ENCODE measurements at places on chromosomes 16 and 17.

DNA sequence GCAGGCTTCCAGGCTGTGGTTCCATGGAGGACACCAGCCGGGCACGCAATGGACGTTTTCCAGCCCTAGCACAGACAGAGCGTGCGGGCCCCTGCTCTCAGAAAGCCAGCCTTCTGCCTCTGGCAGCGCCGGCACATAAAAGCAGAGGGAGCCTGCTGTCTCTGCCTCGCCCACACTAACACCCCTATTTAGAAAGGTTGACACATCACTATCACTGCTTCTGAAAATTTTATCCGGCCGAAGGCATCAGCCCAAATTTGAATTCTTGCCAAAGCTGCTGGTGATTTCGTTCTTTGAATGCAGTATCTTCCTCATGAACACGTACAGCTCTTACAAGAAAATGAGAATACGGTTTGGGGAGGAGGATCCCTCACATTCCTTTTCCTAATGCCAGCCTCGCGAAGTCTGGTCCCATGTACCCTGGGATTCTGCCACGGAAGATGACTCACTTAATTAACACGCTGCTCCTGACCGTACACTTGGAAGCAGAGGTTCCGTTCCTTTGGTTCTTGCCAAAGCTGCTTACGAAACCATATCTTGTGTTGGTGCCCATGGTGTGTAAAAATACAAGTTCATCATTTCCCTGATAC lies 1.3 kb upstream of the RAB11FIP3 start:
- peak overlapping the region; percentile 50 for H3K27ac ChIP-seq
- H3K36me3 ChIP-seq: peaks cover 17% of the 10 kb centered on the region
- DNase-seq: no peak

DNA sequence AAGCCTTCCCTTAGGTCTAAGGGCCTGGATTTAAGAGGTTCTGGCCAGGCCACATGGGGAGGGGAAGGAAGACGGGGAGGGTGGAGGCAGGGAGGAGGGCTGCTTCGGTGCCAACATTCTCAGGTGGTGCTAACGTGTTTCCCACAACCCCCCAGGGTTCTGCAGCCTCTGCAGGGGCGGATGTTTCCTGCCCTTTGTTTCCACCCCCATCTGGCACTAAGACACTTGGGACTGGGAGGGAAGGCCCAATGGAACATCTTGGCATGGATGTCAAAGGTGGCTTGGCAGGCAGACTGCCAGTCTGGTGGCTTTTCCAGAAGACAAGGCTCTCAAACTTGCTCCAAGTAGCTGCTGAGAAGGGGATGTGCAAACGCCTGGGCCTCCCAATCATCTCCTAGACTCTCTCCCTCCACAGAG lies 12.7 kb downstream of the HIC1 start:
- peaks cover 93% of the 10 kb centered on the region for H3K36me3 ChIP-seq
- DNase-seq: no peak
- H3K4me3 ChIP-seq: peak overlapping the region; percentile 68
- no peaks in the 10 kb centered on the region for H3K27me3 ChIP-seq

DNA sequence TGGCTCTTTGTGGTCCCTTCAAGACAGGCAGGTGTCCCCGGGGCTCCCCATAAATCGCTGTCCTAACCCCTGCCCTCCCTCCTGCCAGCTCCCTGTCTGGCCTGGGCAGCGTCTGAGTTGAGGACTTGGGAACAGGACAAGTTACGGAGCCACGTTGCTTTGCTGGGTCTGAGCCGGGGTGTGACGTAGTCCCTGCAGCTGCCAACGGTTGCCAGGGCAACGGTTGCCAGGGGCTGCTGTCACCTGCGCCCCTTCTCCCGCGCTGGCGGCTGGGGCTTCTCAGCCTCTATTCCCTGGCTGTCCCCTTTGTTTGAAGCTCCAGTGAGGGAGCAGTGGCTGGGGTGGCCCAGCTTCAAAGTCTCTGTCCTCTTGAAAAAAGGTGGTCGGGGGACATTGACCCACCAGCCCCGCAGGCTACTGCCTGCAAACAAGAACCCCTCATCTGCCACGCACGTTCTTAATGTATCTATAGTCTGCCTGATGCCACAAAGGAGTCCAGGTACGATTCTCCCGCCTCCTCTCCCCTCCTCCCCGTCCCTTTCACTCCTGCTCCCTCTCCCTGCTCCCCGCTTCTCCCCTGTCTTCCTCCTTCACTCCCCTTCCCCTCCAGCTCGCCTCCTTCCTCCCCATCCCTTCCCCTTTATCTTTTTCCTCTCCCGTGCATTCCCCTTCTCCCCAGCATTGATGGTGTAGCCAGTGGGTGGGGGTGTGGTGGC lies 10.9 kb downstream of the ADGRG1 start:
- no peaks in the 10 kb centered on the region for H3K36me3 ChIP-seq
- H3K27me3 ChIP-seq: peaks cover 19% of the 10 kb centered on the region
- H3K4me1 ChIP-seq: no peaks in the 10 kb centered on the region
- DNase-seq: no peak

DNA sequence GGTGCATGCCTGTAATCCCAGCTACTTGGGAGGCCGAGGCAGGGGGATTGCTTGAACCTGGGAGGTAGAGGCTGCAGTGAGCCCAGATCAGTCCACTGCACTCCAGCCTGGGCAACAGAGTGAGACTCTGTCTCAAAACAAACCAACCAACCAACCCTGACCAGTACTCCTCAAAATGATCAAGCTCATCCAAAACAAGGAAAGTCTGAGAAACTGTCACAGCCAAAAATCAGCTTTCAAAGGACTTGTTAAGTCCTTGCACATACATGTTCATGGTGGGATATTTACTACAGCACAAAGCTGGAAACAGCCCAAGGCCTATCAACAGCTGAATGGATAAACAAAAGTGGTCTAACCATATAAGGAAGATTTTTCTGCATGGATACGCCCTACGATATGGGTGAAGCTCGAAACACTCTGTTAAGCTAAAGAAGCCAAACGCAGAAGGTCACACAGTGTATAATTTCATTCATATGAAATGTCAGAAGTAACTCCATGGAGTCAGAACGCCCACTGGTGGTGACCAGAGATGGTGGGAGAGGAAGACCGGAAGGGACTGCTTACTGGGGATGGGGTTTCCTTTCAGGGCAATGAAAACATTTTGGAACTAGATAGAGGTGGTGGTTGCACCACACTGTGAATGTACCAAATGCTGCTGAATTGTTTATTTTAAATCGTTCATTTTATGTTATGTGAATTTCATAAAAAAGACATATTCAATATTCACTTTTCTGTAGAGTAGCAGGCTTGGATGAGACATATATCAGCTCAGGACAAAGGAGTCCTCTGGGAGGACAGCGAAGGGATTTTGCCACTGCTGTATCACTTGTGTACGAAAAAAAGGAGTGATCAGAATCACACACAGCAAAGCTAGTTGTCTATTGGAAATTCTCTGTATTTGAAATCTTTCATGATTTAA lies 17.7 kb downstream of the CCL17 start:
- H3K27me3 ChIP-seq: no peaks in the 10 kb centered on the region
- H3K36me3 ChIP-seq: peaks cover 15% of the 10 kb centered on the region
- H3K27ac ChIP-seq: no peak overlapping the region
- H3K4me3 ChIP-seq: no peak overlapping the region
- peaks cover 14% of the 10 kb centered on the region for H3K4me1 ChIP-seq

DNA sequence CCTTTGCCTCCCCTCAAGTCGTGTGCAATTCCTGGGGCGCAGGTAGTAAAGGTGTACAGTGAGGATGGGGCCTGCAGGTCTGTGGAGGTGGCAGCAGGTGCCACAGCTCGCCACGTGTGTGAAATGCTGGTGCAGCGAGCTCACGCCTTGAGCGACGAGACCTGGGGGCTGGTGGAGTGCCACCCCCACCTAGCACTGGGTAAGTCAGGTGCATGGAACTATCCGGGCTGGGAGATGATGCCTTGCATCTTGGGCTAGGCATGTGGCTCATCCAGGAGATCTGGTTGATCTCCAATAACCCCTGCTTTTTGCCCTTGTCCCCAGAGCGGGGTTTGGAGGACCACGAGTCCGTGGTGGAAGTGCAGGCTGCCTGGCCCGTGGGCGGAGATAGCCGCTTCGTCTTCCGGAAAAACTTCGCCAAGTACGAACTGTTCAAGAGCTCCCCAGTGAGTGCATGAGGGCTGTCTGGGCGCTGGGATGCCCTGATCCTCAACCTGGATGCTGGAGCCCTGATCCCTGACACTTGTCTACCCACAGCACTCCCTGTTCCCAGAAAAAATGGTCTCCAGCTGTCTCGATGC lies 5.2 kb downstream of the GRB7 start:
- H3K4me1 ChIP-seq: peaks cover 24% of the 10 kb centered on the region
- no peak overlapping the region for H3K27ac ChIP-seq
- H3K27me3 ChIP-seq: peaks cover 19% of the 10 kb centered on the region
- no peaks in the 10 kb centered on the region for H3K36me3 ChIP-seq

- DNase-seq: no peak
- peaks cover 42% of the 10 kb centered on the region for H3K4me1 ChIP-seq
- H3K36me3 ChIP-seq: peaks cover 42% of the 10 kb centered on the region
- no peaks in the 10 kb centered on the region for H3K27me3 ChIP-seq
These were observed 105.4 kb downstream of the FTO start for GRCh38 chr16:53809088-53809932.

DNA sequence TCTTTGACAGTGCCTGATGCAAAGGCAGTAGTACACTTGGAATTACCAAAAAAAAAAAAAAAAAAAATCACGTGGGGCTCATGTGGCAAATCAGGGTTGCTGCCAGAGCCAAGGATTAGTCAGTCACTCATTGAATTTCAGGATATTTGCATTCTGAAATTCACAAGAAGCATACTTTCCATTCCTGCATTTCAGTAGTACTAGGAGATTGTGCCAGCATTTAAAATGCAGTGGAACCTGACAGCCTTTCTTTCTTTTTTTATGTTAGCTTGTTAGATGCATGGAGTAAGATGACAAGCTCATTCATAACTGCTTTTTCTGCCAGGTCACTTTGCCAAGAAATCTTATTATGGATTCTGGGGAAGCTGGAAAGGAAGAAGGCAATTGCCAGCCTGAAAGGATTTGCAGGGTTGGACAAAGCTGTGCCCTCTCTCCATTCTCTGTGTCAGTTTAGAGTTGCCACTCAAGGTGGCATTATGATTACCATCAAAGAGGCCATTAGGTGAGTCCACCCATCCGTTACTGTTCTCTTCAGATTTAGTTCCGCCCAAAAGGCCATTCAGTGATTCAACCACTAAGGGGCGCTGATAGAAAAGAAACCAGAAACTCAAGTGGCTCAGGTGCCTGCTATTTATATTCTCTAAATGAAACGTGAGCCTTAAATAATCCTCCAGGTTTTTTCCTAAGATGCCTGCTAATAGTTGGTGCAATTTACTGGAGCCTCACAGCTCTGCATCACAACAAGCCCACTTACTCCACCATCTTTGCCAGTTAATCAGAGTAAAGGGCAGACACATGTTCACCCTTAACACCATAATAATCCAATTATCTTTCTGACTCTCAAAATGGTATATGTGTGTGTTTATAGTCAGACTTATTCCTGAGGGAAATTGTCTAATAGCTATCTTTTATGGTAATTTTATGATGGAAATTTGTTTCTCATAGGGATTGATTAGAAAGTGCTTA lies 59.0 kb downstream of the TANGO6 start:
- no peaks in the 10 kb centered on the region for H3K4me1 ChIP-seq
- DNase-seq: no peak
- H3K36me3 ChIP-seq: peaks cover 61% of the 10 kb centered on the region
- H3K4me3 ChIP-seq: no peak overlapping the region

GRCh38 chr17:49519781-49520180 lies 24.7 kb downstream of the NGFR start:
- no peak overlapping the region for H3K4me3 ChIP-seq
- no peak overlapping the region for H3K27ac ChIP-seq
- H3K36me3 ChIP-seq: no peaks in the 10 kb centered on the region

GRCh38 chr16:88007321-88007731 lies 56.1 kb downstream of the BANP start:
- H3K4me3 ChIP-seq: no peak overlapping the region
- peaks cover 13% of the 10 kb centered on the region for H3K4me1 ChIP-seq
- H3K27me3 ChIP-seq: no peaks in the 10 kb centered on the region
- peak overlapping the region; percentile 39 for H3K27ac ChIP-seq
- DNase-seq: no peak
- peaks cover 86% of the 10 kb centered on the region for H3K36me3 ChIP-seq

- peaks cover 22% of the 10 kb centered on the region for H3K36me3 ChIP-seq
- no peak for DNase-seq
- peak overlapping the region; percentile 66 for H3K27ac ChIP-seq
- H3K4me3 ChIP-seq: no peak overlapping the region
These were observed 92.7 kb upstream of the NOL11 start for GRCh38 chr17:67624886-67625656.

DNA sequence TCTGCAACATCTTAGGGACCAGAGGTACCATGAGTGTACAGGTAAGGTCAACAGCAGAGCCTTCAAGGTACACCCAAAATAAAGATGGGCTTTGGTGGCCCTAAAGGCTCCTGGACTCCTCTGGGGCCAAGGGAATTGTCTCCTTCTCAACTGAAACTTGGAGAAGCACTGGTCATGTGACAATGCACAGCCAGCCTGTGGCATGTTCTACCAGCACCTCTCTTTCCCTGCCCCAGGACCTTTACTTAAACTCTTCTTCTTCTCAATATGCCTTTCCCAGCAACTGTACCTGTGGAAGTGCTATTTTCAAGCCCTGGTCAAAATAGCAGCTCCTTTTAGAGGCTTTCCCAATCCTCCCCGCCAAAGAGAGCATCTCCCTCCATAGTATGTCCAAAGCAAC lies 28.4 kb downstream of the PIPOX start:
- no peaks in the 10 kb centered on the region for H3K27me3 ChIP-seq
- H3K36me3 ChIP-seq: peaks cover 2% of the 10 kb centered on the region
- no peak overlapping the region for H3K4me3 ChIP-seq
- DNase-seq: no peak
- no peak overlapping the region for H3K27ac ChIP-seq

GRCh38 chr16:55392701-55393100 lies 68.7 kb downstream of the IRX6 start:
- H3K4me3 ChIP-seq: no peak overlapping the region
- no peaks in the 10 kb centered on the region for H3K27me3 ChIP-seq
- no peak for DNase-seq
- H3K4me1 ChIP-seq: no peaks in the 10 kb centered on the region
- H3K27ac ChIP-seq: no peak overlapping the region

- H3K27ac ChIP-seq: no peak overlapping the region
- no peak for DNase-seq
- no peak overlapping the region for H3K4me3 ChIP-seq
These were observed 877.4 kb upstream of the GOT2 start for GRCh38 chr16:59611556-59611955.

DNA sequence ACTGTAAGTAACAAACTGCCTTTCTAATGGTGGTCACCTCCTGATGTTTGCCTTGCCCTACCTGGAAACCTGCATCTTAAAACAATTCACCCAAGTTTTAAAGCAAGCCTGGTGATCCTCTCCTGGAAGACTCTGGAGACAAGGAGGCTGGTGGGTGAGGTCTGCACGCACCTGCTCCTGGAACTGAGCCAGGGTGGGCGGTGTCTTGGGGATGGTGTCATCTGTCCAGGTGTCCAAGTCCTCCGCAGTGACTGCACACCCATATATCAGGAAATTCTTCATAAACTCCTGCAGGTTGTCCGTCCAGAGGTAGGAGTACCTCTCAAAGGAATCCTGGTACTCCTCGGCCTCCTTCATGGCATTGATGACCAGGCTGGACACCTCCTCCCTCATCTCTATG lies 44.9 kb downstream of the DNAH17 start:
- H3K27ac ChIP-seq: no peak overlapping the region
- H3K4me3 ChIP-seq: no peak overlapping the region
- no peaks in the 10 kb centered on the region for H3K36me3 ChIP-seq

- H3K27ac ChIP-seq: no peak overlapping the region
- H3K36me3 ChIP-seq: no peaks in the 10 kb centered on the region
- peaks cover 8% of the 10 kb centered on the region for H3K27me3 ChIP-seq
- peaks cover 11% of the 10 kb centered on the region for H3K4me1 ChIP-seq
- no peak for DNase-seq
These were observed 5.1 kb downstream of the ANKRD40CL start for GRCh38 chr17:50762177-50762576.

- peak overlapping the region; percentile 87 for H3K4me3 ChIP-seq
- DNase-seq: no peak
- peaks cover 27% of the 10 kb centered on the region for H3K4me1 ChIP-seq
- H3K27ac ChIP-seq: peak overlapping the region; percentile 98
These were observed 615 bp downstream of the PRPSAP1 start for GRCh38 chr17:76353004-76353598.

Data from activated T-cell treated with anti-CD3 and anti-CD28 coated beads, Interleukin-2, amount 50 U/mL, for 24 hours (primary cell).